ENCODE measurements at places on chromosomes 11 and 22. TPM values are rescaled to one million over a fixed set of nuclear protein-coding genes. Genes with fewer than 3 reads are reported as not detected.
A peak's percentile ranks its signal among the peaks of the same experiment; 100 is the strongest.

PPP2R5B gene
- 23.9 TPM for total RNA-seq

SLC22A12 gene
- total RNA-seq, result not detected

TRIM34 gene
- 13.7 TPM for total RNA-seq

- DNase-seq, result peak; percentile 89
- H3K27ac ChIP-seq, result peak overlapping the region; percentile 39
- H3K4me1 ChIP-seq, result peaks cover 9% of the 10 kb centered on the region
- H3K36me3 ChIP-seq, result no peaks in the 10 kb centered on the region
- H3K27me3 ChIP-seq, result no peaks in the 10 kb centered on the region
These were observed 19.3 kb downstream of the SCARF2 start for GRCh38 chr22:20418211-20418788.

DNA sequence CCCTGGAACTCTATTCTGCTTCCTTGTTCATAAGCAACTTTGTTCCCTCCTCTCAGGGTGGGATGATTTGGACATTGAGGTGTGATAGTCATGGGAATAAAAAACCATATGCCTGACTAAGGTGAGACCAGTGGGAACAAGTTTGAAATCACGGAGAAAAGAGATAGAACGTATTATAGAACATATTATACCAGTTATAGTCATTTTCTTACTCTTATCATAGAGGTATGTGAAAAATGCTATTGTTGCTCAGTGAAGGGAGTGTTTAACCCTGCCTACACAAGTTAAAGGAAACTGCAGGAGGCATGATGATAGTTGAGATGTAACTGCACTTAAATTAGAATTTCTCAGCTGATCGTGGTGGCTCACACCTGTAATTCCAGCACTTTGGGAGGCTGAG is 15.5 kb downstream of the OR6Q1 start:
- no peaks in the 10 kb centered on the region for H3K27me3 ChIP-seq
- no peak overlapping the region for H3K27ac ChIP-seq
- no peak for DNase-seq
- no peaks in the 10 kb centered on the region for H3K36me3 ChIP-seq

- no peak for DNase-seq
- H3K4me3 ChIP-seq, result no peak overlapping the region
- H3K4me1 ChIP-seq, result no peaks in the 10 kb centered on the region
- H3K36me3 ChIP-seq, result no peaks in the 10 kb centered on the region
These were observed 534.9 kb downstream of the MIAT start for GRCh38 chr22:27192135-27192829.

DNA sequence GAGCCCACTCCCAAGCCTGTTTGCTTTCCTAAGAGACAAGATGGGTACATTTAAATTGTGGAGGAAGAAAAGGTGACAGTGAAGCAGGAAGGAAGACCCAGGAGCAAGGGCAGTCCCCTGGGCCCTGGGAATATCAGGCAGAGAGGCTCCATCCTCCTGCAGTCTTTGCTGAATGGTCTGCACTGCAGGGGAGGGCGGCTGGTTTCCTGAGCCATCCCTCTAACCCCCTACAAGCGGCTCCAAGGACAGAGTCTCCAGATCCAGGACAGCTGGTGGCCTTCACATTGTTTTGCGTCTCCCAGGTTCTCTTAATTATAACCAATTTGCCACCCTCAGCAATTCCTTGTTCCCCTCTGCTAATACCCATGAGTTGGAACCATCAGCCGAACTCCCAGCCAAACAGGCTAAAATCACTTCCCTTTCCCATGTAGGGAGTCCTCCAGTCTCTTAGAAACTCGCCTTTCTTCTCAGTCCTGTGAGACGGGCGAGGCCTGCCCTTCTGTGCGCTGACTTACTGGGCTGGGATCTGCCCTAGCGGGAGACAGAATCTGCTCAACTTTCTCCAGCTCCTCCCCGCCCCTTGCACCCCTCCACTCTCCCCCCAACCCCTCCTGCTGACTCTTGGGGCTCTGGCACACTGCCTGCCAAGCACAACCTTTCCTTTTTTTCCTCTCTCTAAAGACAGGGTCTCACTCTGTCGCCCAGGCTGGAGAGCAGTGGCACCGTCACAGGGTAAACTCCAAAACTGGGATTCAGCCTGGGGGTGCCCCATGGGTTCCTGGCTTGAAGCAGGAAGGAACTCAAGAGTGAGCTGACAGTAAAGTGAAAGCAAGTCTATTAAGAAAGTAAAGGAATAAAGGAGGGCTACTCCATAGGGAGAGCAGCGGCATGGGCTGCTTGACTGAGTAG is 53.4 kb upstream of the EMID1 start:
- H3K36me3 ChIP-seq, result no peaks in the 10 kb centered on the region
- DNase-seq, result no peak
- peak overlapping the region; percentile 19 for H3K4me3 ChIP-seq
- H3K27me3 ChIP-seq, result no peaks in the 10 kb centered on the region
- H3K27ac ChIP-seq, result peak overlapping the region; percentile 76
